ENCODE measurements at places on chromosomes 2 and 18. TPM values are rescaled to one million over a fixed set of nuclear protein-coding genes. Genes with fewer than 3 reads are reported as not detected.

The COL6A3 gene
- total RNA-seq: 258 TPM

The CYP1B1 gene
- 25.4 TPM for total RNA-seq

The ALPG gene
- total RNA-seq: not detected

The RNU2-63P gene
- total RNA-seq: not detected

The PLEK gene
- 9.4 TPM for total RNA-seq

The MYCN gene
- 1.4 TPM for total RNA-seq

The ABHD1 gene
- 0.37 TPM for total RNA-seq

The PLB1 gene
- total RNA-seq: 7.2 TPM

The EGR4 gene
- not detected for total RNA-seq

The GRP gene
- total RNA-seq: not detected

The PAX8 gene
- 3.5 TPM for total RNA-seq

The CAPN14 gene
- total RNA-seq: 0.14 TPM

The STAT4 gene
- total RNA-seq: 4.8 TPM

The SERPINB7 gene
- 0.17 TPM for total RNA-seq

- no peak for DNase-seq
Measured at GRCh38 chr2:240136671-240137292, 677 bp upstream of the COPS9 start.

DNA sequence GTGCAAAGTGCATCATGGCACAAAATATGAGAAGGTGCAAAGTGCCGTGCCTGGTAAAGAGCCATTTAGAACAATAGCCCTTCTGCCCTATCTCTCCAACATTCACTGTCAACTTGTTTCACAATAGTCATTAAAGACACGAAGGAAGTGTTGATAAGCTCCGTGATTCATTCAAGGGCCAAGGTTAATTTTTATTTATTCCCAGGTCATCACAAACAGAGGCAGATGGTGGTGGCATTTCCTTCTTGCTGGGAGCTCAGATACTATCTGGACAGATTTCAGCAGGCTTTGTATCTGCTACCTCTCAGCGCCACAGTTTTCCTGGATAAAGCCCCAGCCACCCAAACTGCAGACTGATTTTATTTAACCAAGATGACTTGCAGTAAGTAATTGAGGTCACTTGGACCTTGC lies 309.3 kb downstream of the ZNF521 start:
- peak; percentile 10 for DNase-seq

- no peak for DNase-seq
Measured at GRCh38 chr2:26399771-26400376, 1.8 kb upstream of the DRC1 start.

GRCh38 chr2:195984923-195985726 lies 83.5 kb downstream of the DNAH7 start:
- no peak for DNase-seq

DNA sequence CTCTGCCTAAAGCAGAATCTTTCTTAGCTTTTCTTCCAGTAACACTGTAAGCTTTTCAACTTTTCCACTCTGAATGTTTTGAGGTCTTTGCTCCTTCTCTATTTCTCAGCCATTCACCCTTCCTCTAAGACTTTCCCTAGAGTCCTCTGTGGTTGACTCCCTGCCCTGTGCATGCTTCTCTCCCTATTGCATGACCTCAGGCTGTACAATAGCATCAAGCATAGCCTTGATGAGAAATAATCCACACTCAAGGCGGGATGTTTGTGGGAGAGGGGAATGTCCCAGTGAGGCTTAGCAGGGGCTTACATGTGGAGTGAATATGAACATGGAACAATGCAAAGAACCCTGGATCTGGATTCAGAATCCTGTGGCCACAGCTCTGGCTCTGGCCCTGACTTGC lies 48.4 kb upstream of the IGFBP5 start:
- no peak for DNase-seq

- no peak for DNase-seq
Measured at GRCh38 chr2:215447673-215448081, 11.8 kb upstream of the FN1 start.

DNA sequence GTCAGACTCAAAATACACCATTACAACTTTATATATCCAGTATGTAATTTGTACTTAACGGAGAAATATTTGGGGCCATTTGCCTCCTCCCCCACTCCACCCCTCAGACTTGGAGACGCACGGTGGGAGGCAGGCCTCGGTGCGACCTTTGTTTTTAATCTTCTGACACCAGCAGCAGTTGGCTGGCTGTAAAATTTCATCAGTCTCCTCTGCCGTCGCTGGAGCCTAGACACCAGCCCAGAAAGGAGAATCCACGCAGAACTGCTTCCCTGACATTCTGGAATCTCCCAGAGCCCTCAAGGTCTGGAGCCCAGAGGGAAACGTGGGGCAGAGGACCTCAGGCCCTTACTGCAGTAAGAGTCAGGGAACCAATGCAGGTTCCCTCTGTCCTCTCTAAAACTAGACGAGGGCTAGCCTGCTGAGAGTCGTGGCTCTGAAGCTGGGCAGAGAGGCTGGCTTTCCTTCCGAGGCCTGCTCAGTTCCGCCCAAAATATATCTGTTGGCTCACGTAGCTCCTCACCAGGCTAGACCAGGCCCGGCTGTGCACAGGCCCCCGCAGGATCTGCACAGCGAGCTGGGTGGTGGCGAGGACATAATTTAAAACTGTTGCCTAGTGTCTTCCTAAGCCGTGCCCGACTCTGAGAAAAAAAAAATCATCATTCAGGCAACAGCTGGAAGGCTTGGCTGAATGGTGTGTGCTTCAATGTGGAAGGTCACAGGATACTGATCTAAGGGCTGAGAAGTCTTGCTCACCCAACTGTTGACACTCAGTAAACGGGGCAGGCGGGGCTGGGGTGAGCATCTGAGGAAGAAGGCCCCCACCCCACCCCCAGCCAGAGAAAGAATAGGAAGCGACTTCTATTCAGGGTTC lies 40.4 kb downstream of the EN1 start:
- DNase-seq: no peak

DNA sequence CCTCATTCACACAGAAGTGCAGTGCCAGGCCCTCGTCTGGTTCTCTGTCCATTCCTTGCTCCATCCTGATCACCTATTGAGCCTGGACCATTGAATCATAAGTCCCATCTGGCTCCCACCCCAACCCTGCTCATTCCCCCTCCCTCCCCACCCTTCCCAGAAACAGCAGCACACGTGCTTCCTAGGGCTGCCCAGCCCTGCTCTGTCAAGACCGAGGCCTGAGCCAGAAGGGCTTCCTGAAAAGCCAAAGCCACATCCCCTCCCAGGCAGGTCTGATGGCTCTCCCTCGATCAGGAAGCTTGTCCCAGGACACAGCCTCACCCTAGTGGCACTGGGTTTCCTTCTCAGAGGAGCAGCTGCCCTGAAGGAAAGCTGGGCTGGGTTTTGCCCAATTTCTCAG lies 79.8 kb upstream of the FZD7 start:
- no peak for DNase-seq

GRCh38 chr2:72576459-72576858 lies 249.4 kb downstream of the EXOC6B start:
- DNase-seq: no peak

DNA sequence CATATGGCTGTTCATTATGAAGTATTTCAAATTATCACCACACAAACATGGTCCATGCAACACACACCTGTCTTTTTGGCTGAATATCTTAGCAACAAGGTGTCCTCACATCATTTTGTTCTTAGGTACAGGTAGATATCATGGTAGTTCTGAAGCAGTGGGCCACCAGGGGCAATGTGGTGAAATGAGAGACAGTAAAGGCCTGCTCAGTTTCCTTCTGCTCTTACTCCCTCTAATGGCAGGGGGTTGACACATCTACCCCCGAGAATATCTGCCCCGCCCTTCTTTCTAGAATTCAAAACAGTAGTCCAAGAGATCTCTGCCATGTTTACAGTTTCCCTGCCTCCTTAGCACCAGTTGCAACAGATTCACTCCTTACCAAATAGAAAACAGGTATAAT lies 147.0 kb upstream of the KLHL14 start:
- DNase-seq: no peak
